ENCODE measurements at places on chromosomes 16 and 17.

- no peak for DNase-seq
Measured at GRCh38 chr17:57687642-57688041, 57.5 kb downstream of the CCDC182 start.

DNA sequence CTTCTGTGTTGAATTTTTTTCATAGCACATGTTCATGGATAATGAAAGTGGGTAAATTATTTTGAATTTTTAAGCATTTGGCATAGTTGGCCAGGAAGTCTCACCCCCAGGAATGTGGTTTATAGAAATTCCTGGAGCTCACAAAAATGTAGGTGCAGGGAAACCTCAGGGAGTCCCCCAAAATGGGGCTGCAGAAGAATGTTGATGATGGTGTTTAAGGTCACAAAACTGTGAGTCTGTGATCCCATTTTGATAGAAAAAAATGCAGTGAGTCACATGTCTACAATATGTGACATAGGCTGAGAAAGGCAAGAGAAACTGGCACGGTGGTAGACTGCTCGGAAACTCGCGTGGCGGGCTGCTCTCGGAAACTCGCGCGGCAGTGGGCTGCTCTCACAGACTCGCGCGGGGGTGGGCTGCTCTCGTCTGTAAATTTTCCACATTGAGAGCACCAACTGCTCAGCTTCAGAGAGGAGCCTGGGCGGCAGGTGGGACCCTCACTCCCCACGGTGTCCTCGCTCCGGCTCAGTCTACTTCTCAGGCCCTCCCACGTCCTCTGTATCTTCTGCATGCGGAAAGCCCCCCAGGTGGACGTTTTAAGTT is 18.7 kb upstream of the MC1R start:
- no peak for DNase-seq

- no peak for DNase-seq
Measured at GRCh38 chr17:30378825-30379302, at the start of gene CPD. TSS of gene CPD (plus strand) at chr17:30378927. CDS start at chr17:30378981, 54 bp downstream.

DNA sequence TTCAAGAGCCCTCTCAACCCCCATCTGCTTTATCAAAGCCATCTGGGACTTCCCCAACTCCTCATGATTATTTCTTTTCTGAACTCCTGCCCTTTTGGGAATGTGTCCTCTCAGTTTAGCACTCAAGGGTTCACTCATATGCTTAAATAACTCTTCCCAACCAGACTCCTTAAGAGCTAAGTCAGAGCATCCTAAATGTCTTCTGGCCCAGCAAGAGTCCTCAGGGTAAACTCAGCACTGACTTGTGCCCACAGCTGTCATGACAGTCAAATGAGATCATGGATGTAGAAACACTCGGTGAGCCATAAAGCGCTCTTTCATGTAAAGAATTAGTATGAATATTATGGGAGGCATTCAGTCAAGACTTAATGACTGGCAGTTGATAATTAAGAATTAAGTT is 85.9 kb downstream of the TEX14 start:
- DNase-seq, result no peak

- no peak for DNase-seq
Measured at GRCh38 chr16:84074721-84075120, 32.1 kb upstream of the SLC38A8 start.

GRCh38 chr17:11940904-11941303 is 56.4 kb downstream of the ZNF18 start:
- no peak for DNase-seq

DNA sequence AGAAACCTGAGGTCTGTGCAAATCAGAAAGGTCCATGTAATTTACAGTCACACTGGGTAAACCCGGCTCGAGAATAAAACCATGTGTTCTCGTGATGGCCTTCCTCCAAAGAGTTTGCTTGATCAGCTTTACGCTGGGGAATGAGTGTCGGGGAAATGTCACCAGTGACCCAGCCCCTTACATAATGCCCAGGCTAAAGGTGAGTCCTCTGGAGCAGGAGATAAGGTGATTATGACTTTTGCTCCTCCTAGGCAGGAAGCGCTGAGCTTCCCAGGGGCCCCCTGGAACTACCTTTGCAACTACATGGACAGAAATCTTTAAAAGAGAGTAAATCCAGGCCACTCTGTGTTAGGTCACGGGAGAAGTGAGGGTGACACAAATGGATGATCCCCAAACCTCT is 15.7 kb downstream of the SLC6A4 start:
- DNase-seq, result no peak

DNA sequence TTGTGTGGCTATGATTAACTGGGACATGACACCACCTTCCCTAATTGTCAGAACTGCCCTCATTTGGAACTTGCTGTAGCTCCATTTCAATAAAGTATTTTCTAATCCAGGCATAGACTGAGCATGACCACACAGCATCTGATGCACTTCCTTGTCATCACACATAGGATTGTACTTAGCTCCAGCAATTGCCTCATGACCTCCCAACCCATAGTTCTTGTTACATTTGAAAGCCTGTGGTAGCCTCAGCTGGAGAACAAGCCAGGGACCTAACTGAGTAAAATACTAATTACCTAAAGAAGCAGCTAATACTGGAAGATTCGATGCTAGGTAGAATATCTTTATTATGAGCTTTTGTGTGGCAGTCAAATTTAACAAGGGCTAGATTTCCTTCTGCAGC is 187.3 kb upstream of the KIF2B start:
- DNase-seq, result no peak

DNA sequence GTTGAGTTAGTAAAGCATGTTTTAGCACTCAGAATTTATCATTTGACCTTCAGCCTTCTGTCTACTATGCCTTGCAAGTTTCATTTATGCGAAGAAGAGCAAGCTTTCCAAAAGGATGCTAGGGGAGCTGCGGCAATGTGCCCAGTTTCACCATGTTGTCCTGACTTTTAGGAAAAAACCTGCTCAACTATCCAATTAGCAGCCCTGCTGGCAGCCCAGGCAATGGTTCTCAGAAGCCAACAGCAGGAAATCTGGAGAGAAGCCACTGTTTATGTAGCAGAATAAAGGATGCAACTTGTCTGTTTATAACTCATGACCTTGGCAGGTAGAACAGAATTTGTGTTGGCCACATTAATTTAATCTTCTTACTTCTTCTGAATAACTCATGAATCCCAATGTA is 230.8 kb downstream of the ABCC12 start:
- no peak for DNase-seq

DNA sequence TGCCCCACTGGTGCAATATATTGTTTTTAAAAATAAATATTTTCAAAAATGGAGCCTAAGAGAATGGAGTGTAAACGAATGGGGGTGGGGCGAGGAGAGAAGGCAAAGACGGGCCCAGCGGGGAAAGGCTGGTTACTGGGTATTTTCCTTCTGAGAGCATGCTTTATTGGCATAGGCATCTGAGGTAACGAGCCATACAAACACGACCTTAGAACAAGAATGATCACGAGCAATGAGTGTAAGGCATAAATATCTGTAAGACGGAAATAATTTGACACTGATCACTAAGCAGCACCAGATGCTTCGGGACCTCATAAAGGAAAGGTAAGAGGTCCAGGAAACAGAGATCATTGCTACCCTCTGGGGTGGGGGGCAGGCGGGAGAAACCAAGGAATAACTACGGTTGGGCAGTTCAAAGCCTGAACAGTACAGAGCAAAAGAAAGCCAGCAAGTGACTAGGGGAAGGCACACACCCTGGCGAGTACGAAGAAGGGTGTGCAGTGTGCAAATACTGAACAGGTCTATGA is 959 bp downstream of the SSH2 start:
- no peak for DNase-seq

GRCh38 chr17:49922095-49922494 is 46.9 kb upstream of the DLX4 start:
- DNase-seq, result no peak

DNA sequence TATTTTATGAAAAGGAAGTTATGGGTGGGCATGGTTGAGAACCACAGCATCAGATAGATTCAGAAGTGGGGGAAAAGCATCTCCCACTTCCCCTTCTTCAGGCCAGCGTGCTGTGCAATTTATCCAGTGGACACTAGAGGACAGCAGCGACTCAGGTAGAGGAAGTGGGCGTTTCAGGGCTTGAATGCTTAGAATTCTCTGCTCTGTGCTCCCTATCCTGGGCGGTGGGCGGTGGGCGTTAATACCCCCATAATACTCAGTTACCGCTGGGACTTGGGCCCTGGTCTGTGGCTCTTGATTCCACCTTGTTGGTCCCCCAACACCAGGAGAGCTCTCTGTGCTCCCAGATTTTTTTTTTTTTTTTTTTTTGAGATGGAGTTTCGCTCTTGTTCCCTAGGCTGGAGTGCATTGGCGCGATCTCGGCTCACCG is 3.7 kb upstream of the LYZL6 start:
- no peak for DNase-seq

GRCh38 chr17:77315551-77316190 is 174.9 kb downstream of the SEC14L1 start:
- DNase-seq, result no peak

DNA sequence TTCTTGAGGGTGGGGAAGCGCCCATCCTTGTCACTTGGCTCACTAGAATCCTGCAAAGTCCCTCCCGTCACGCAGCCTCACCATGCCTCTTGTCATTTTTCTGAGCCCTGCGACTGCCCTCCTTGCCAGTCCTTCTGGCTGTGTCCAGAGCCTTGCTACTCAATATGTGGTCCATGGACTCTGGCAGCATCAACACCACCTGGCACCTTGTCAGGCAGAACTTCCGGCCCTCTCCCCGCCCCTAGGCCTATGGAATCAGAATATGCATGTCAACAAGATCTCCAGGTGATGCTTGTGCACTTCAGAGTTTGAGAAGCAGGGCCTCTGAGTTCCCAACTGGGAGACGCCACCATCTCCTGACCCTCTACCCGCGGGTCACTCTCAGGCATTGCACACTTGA is 12.1 kb downstream of the PIMREG start:
- DNase-seq, result no peak

GRCh38 chr17:32664936-32665583 is 178.3 kb downstream of the CDK5R1 start:
- DNase-seq, result no peak

DNA sequence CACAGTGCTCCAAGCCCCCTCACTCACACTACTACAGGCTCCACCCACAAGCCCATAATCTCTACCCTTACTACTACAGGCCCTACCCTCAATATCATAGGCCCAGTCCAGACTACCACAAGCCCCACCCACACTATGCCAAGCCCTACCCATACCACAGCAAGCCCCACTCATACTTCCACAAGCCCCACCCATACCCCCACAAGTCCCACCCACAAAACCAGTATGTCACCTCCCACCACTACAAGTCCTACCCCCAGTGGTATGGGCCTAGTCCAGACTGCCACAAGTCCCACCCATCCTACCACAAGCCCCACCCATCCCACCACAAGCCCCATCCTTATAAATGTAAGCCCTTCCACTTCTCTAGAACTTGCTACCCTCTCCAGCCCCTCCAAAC is 13.8 kb downstream of the RIPOR1 start:
- no peak for DNase-seq

- DNase-seq, result no peak
Measured at GRCh38 chr16:85910854-85911247, 11.9 kb downstream of the IRF8 start.

DNA sequence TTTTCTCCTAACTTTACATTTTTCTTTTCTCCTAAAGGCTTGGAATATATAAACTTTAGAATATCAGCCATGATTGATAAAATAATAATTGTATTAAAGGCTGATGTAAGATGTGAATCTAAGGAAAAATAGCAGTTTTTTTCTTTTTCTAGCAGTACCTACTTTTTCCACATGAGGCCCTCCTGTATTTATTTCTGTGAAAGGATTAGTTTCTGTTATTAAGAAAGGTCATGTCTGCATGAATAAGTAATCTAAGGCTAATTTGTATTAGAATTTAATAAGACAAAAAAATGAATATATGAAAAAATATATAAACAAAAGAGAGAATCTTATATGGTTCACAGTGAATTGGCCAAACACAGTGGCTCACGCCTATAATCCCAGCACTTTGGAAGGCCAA is 85.3 kb downstream of the STXBP4 start:
- no peak for DNase-seq

DNA sequence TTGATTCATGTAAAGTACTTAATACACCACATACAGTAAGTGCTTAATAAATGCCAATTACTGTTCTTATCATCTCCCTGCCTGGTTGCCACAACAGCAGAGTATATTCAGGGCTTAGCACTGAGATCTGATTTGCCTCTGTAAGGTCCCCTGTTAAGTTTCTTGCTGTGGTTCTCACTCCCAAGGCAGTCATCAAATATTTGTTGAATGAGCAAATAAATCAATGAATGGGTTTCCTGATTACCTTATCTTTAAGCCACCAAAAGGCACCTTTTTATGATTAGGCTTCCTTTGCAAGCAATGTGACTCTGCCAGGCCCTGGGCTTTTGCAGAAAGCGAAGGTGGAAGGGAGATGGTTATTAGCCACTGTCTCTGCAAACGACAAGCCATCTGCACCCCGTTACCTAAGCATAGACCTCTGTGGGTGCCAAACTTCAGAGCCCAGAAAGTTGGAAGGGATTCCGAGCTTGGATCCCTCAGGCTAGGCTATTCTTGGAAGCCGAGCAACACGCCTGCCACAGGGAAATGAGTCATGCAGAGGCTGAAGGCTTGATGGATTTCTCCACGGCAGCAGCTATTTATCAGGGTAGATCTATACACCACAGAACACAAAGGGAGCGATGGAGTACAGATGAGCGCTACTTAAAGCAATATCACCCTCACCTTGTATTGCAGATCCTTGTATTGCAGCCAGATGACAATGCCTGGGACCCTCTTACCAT is 102.0 kb downstream of the GRIN2A start:
- no peak for DNase-seq

- DNase-seq, result no peak
Measured at GRCh38 chr16:52308051-52308450, 238.9 kb downstream of the TOX3 start.

- no peak for DNase-seq
Measured at GRCh38 chr17:1013729-1014090, 16.8 kb downstream of the TIMM22 start.

DNA sequence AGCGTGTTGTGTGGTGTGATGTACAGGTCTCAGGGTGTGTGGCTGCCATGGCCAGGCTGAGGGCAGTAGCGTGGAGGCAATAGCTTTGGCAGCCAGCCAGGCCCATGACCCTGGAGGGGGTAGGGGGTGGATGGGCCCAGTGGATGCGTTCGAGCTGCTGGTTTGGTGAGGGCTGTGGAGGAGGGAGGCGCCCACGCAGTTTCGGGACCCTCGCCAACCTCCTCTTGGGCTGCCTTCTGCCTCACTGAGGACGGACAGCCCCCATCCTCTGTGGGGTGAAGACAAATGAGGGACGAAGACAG is 238.6 kb upstream of the GSE1 start:
- DNase-seq, result no peak

GRCh38 chr16:13109171-13109570 is 207.8 kb downstream of the SHISA9 start:
- no peak for DNase-seq

DNA sequence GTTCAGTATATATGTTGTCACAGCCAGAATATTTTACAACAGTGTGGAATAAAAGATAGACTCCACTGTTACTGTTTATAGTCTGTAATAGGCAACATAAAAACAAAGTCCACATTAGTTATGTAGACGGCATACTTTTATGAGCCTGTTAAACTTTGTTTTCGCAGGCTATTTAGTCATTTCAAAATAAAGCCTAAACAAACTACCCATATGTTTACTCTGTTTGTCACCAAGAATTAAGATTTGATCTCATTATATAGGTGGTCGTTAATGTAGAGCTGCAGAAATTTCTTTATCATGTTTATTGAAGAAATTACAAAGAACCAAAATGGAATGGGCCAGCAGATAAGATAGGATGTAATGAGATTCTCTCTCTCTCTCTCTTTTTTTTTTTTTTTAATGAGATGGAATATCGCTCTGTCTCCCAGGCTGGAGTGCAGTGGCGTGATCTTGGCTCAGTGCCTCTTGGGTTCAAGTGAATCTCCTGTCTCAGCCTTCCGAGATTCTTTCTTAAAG is 943.8 kb upstream of the SOX9 start:
- DNase-seq, result no peak

GRCh38 chr16:70470927-70471341 is 16.5 kb downstream of the FCSK start:
- DNase-seq, result no peak
